ENCODE measurements at places on chromosomes 11 and 22. TPM values are rescaled to one million over a fixed set of nuclear protein-coding genes. Genes with fewer than 3 reads are reported as not detected.
A peak's percentile ranks its signal among the peaks of the same experiment; 100 is the strongest.

The SEC14L6 gene
- not detected for total RNA-seq

The OR5P2 gene
- total RNA-seq, result not detected

The OR5D18 gene
- not detected for total RNA-seq

The FDXACB1 gene
- total RNA-seq, result not detected

The MRE11 gene
- 40.5 TPM for total RNA-seq

The TSPAN18 gene
- 12.8 TPM for total RNA-seq

The NPAS4 gene
- not detected for total RNA-seq

The MMP11 gene
- 6.4 TPM for total RNA-seq

The KLHL35 gene
- not detected for total RNA-seq

DNA sequence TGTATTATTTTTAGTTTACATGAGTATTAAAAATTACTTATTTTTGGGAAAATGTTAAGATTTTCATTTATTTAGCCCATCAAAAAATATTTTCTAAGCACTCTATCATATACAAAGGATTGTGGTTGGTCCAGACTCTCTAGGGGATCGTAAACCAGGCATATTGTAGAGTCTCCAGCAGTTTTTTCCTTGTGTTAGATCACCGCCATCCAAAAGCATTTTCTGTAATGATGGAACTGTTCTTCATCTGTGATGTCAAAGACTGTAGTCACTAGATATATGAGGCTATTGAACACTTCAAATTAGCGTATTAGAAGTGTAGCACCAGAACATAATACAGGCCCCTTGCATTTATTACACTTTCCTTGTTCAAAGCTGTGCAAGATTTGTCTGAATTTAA lies 154.9 kb downstream of the SBF2 start:
- DNase-seq, result no peak

GRCh38 chr11:42043312-42043711 lies 583.9 kb upstream of the LRRC4C start:
- DNase-seq, result no peak

- no peak for DNase-seq
Measured at GRCh38 chr11:131811383-131811782, 441.0 kb downstream of the NTM start.

GRCh38 chr22:32080904-32081303 lies 37.8 kb downstream of the SLC5A1 start:
- no peak for DNase-seq

DNA sequence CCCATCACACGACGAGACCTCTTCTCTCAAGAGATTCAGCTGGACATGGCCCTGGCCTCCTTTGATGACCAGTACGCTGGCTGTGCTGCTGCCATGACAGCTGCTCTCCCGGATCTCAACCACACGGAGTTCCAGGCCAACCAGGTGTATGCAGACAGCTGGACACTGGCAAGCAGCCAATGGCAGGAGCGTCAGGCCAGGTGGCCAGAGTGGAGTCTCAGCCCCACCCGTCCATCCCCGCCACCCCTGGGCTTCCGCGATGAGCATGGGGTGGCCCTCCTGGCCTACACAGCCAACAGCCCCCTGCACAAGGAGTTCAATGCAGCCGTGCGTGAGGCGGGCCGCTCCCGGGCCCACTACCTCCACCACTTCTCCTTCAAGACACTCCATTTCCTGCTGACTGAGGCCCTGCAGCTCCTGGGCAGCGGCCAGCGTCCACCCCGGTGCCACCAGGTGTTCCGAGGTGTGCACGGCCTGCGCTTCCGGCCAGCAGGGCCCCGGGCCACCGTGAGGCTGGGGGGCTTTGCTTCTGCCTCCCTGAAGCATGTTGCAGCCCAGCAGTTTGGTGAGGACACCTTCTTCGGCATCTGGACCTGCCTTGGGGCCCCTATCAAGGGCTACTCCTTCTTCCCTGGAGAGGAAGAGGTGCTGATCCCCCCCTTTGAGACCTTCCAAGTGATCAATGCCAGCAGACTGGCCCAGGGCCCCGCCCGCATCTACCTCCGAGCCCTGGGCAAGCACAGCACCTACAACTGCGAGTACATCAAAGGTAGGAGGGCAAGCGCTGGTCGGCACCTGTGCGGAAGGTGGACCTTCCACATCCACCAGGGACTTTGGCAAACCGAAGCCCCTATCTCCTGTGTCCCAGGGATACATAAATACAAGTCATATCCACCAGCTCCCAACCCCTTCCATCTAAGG lies 11.3 kb downstream of the CHRNA10 start:
- no peak for DNase-seq

- DNase-seq, result no peak
Measured at GRCh38 chr11:120035756-120036155, 102.2 kb downstream of the TRIM29 start.

DNA sequence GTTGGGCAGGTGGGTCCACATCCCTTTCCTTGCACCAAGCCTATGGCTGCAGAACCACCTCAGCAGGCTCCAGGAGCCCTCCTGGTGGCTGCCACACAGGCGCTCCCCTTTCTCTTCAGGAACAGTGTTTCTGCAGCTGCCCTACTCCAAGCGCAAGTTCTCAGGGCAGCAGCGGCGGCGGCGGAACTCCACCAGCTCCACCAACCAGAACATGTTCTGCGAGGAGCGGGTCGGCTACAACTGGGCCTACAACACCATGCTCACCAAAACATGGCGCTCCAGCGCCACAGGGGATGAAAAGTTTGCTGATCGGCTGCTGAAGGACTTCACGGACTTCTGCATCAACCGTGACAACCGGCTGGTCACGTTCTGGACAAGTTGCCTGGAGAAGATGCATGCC lies 38.2 kb upstream of the YWHAH start:
- DNase-seq, result no peak

DNA sequence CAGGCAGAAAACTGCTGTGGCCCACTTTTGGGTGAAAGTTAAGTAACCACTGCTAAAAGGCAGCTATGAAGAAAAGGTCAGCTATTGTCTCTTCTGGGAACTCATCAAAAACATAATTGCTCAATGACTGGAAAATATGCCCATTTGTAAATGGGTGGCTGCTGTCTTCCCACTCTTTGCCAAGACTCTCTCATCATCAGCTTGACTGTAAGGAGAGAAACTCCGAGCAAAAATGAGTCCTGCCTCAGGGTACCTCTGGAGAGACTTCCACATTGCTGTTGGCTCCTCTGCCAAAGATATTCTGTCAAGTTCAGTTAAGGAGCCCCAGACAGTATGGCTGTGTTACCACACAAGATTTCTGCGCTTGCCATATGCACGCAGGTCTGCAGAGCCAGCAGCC lies 138.7 kb downstream of the BBOX1 start:
- peak; percentile 62 for DNase-seq

- no peak for DNase-seq
Measured at GRCh38 chr22:44909241-44909640, 100.6 kb downstream of the PHF21B start.

GRCh38 chr22:22721681-22722354 lies 77.4 kb downstream of the GGTLC2 start:
- no peak for DNase-seq

DNA sequence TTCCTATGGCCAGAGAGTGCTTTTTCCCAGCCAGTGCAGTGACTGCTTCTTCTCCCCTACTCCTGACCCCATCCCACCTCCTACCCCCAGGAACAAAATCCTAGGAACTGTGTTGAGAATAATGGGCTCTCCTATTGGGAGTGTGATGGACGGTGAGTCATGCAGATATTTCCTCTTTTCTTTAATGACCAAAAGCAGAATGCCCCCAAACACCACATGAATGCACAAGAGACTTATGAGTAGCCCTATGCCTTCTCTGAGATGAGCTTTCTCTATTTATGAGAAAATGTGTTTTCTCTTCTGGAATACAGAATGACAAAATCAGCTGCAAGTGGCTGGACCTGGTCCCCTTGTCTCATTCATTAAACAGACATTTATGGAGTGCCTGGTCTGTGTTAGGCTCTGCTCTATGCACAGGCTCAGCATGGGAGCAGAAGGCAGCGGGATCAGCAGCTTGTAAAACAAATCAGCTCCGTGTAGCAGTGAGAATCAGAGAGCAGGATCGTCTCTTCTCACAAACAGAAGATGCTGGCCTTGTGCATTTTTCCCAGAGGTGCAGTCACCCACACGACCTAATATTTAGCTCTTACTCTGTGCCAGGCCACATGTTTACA lies 47.5 kb upstream of the GALNT18 start:
- no peak for DNase-seq

DNA sequence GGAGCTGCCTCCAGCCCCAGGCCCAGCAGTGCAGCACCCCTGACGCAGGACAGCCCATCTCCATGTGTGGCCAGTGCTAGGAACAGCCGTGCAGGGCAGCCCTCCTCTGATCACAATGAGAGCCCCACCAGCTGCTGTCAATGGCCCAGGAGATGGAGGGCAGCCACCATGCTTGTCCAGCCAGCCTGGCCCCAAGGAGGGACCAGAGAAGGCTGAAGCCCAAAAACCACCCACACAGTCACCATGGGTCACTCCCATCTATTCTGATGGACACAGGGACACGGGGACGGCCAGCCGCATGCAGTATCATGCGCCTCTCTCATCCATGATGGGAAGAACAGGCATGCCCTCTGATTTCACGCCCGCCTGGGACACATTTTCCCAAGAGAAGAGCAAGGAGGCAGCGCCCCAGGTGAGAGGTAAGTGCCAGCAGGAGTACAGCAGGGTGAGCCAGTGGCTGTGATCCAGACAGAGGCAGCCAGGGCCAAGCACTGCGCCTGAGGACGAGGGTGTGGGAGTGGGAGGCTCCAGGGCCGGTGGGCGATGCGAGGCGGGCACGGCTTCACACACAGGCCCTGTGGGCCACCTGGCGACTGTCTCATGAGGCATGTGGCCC lies 33.6 kb upstream of the GNB1L start:
- DNase-seq, result no peak

- DNase-seq, result no peak
Measured at GRCh38 chr11:73320763-73321603, 12.9 kb downstream of the ARHGEF17 start.

DNA sequence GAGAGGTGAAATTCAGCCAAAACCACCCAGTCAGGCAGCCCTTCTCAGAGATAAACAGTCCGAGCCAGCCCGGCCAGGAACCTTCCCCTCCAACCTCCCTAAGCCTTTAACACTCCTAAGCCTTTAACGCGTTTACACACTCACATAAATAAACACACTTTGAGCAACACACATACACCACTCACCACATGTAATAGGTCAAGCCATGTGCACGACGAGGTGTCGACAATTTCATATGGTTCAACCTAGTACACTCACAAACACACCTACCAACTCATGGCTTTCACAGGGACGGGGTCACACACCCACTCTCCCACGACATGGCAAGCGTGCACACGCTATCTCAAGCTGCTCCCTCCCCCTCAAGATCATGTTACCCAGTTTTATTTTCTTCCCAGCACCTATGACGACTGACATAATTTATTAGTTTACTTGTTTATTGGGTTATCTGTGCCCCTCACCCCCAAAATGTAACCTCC lies 15.5 kb downstream of the SLC43A1 start:
- DNase-seq, result no peak

GRCh38 chr11:60879971-60880588 lies 12.7 kb downstream of the ZP1 start:
- DNase-seq, result no peak

DNA sequence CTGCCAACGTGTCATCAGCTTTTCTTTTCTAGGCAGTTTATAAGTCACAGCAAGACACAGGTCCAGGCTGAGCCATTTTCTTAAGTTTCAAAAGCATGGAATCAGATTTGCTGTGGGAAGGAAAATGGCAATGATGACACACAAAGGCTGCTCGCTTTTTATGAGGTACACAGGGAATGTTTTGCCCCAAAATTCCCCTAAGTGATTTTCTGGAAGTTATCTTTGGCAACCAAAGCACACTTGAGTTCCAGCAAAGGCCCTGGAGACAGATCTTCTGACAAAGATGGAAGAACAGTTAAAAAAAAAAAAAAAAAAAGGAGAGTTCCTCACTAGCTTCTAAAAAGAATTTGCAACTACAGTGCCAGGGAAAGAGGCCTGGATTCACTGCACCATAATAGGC lies 260.8 kb downstream of the LARGE1 start:
- DNase-seq, result peak; percentile 89

GRCh38 chr22:22181341-22181850 lies 63.2 kb upstream of the VPREB1 start:
- no peak for DNase-seq

DNA sequence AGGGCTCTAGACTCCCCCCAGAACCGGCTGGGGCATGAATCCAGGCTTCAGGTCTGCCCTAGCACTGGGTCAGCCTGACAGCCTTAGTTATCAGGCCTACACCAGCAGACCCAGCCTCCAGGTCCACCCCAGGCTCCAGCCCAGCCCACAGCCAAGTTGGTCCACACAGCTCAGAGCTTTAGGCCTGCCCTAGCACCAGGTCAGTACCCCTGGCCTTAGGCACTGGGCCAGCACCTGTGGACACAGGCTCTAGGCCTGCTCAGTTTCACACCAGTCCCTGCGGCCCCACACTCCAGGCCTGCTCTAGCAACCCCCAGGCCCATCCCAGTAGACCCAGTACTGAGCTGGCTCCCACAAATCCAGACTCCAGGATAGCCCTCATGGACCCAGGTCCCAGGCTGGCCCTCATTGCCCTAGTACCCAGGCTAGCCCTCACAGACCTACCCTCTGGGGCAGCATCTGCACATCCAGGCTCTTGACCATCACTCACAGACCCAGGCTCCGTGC lies 52.7 kb downstream of the CLPB start:
- DNase-seq, result no peak

Data from vagina (tissue), 2 donors.